ENCODE measurements at places on chromosomes 7 and 10.

DNA sequence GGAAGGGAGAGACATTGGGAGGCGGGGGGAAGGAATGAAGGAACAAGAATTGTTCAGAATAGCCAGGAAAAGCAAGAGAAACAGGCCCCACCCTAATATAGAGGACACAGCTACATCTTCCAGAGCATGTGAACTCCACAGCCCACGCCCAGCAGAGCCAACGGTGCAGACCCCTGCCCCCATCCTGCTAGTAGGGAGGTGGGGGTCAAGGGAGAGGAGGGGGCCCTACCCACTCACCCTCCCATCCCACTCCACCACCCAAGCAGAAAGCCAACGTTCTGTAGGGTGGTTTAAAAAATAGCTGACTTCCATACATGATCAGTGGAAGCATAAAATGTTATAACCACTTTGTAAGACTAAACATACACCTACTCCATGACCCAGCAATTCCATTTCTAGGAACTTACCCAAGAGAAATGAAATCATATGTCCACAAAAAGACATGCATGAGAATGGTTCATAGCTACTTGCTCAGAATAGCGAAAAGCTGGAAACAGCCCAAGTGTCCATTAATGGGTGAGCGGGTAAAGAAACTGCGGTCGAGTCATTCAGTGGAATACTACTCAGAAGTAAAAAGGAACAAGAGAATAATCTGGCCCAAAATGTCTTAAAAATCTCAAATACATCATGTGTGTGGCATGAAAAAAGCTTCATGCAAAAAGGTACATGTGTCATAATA lies 31.8 kb downstream of the CTBP2 start:
- no peak for DNase-seq

GRCh38 chr10:97778452-97779302 lies 6.9 kb upstream of the SFRP5 start:
- DNase-seq: no peak

DNA sequence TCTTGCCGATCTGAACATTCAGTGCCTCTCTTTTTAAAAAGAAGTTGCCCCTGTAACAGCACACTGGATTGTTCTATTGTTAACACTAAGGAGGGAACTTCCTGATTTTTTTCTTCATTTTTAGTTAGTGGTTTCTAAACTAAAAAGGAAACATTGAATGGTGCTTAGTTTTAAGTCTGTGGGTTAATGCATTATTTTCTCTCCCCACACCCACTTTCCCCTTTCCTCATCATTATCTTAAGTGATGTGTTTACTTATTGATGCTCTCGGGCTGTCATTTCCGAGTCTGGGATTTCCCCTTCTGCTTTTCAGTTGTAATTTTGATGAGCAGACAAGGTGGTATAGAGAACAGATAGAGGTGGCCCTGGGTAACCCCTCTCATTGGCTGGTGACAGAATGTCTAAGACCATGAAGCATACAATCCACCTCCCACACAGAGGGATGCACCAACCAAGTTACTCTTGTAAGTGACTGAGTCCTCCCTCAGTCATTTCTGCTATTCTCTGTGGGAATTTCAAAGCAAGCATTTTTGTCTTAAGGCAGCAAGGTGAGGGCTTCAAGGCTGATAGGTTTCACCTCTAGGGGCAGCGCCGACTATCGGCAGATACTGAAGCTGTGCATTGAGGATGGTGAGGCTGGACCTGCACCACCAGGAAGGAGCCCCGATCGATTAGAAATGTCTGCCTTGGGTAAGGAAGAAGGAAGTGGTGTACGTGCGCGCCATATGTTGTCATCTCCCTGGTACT lies 49.5 kb downstream of the CHN2 start:
- DNase-seq: no peak

GRCh38 chr7:66629222-66630062 lies 761 bp downstream of the KCTD7 start:
- DNase-seq: peak; percentile 56

DNA sequence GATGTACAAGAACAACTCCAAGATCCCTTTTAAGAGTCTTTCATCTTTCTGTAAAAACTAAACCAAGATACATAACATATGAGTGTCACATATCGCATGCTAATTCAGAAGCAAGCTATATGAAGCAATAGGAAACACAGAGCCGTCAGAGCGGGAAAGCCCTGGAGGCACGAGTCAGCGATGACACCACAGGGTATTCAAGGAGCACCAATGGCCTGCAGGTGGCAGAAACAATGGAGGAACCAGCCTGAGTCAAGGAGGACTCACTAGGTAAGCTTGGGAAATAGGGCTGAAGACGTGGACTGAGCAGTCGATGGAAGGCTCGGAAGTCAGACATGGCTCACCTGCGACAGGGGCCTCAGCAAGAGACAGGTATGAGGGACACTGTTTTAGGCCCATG lies 214.4 kb downstream of the FAM107B start:
- peak; percentile 48 for DNase-seq

- no peak for DNase-seq
Measured at GRCh38 chr10:95441547-95441923, 119.6 kb downstream of the SORBS1 start.

DNA sequence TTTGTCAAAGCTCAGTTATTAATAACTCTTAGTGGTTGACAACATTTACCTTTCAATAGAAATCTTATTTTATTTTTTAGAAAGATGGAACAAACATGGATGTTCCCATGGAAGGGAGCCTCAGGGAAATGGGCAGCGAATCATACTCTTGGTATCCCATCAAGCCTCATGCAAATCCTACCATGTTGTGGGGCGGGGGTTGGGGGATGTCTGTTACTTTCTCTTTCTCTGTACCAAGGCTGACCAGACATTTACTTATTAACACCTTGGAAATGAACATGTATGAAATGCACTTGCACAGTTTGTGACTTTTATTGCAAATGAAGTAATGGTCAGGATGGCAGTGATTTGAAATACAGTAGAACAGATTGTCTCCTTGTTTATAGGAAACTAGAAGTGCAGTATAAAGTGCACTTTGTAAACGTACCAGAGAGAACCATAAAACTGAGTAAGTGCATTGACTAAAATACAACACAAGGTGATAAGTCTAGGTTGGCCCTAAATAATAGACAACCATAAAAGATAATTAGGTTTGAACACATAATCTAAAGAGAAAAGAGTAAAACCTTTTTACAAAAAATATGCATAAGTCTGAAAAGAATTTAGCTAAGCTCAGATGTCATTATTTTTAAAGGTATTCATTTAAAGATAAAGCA lies 32.4 kb downstream of the SEMA3D start:
- DNase-seq: no peak

- no peak for DNase-seq
Measured at GRCh38 chr7:5677538-5678294, 103.7 kb downstream of the RNF216 start.

DNA sequence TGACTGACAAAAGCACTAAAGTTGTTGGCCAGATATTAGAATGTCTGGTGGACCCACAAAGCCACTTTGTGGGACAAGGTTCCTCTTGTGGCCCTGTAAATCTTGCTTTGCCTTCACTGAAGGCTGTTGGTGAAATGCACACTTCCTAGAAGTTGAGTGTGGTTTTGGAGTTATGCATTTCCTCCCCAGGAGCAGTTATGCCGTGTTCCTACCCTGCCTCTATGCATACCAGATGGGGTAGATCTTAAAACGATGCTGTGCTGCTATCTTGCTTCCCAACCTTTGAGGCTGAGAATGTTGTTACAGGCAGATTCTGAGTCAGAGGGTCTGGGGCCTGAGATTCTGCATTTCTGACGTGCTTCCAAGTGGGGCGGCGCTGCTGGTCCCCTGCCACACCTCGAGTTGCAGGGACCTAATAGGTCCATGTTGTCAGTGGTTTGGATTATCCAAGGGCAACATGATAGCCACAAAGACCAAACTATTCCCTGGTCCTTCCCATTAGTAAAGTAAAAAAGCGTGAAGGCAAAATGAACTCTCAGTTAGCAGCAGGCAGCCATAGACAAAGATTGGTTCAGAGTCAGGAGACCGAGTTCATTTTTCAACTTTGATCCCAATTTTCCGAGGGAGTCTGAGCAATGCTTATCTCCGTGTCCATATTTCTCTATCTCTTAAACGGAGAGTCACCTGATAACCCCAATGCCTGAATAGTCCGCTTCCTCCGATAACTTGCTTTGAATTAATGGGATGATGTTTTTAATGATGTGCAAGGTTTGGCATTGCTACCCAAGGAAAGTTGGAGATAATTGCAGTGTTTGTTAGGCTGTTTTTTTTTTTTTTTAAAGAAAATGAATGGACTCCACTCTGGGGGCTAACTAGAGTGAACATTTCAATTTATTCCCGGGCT lies 55.8 kb downstream of the CDHR3 start:
- no peak for DNase-seq

Data from right lobe of liver (tissue), 6 donors.